ENCODE measurements at places on chromosomes 7 and 10. TPM values are rescaled to one million over a fixed set of nuclear protein-coding genes. Genes with fewer than 3 reads are reported as not detected.

The NXPH1 gene
- not detected for total RNA-seq

The NPSR1 gene
- not detected for total RNA-seq

The AGMO gene
- total RNA-seq = not detected

The AS3MT gene
- 0.34 TPM for total RNA-seq

The ARMC3 gene
- not detected for total RNA-seq

The MASTL gene
- total RNA-seq = 15.1 TPM

The ANKRD2 gene
- total RNA-seq = not detected

The ANKRD22 gene
- total RNA-seq = not detected

The COPS6 gene
- total RNA-seq = 127 TPM

The CYP3A7 gene
- total RNA-seq = not detected

The TMEM130 gene
- total RNA-seq = 3.3 TPM

The ZNF239 gene
- 7.6 TPM for total RNA-seq

The GPR37 gene
- 0.65 TPM for total RNA-seq

The ENTPD1 gene
- total RNA-seq = 0.06 TPM

The CDHR1 gene
- total RNA-seq = not detected

The NUDT13 gene
- 1.2 TPM for total RNA-seq

Measured in Daoy (cell line).